ENCODE measurements at places on chromosomes 11 and 22.

GRCh38 chr11:130001461-130002351, 929 bp downstream of the PRDM10 start:
- DNase-seq, result peak; percentile 26

DNA sequence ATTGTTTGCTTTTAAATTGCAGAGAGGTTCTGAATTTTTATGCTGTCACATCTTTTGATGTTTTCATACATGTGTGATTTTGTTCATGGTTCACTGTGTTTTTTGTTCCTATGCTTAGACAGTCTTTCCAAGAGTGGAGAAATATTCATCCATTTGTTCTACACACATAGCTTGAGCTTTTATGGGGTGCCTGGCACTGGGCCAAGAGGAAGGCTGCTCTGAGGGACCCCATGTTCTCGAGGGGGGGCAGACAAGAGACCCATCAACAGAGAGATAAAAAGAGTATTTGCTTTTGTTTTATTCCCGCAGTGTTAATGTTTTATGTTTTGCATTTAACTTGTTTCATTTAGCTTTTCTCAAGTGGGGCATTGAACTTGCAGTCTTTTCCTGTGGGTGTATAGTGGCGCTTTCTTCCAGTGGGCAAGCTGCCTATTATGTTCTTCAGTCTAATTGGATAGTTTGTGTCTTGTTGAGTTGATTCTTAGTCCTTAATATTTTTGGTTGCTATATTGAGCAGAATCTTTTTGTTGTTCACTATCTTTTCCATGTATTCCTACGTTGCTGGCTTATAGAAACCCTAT, 57.7 kb downstream of the CABIN1 start:
- no peak for DNase-seq

- DNase-seq, result no peak
Measured at GRCh38 chr11:126647735-126648134, 292.2 kb downstream of the ST3GAL4 start.

DNA sequence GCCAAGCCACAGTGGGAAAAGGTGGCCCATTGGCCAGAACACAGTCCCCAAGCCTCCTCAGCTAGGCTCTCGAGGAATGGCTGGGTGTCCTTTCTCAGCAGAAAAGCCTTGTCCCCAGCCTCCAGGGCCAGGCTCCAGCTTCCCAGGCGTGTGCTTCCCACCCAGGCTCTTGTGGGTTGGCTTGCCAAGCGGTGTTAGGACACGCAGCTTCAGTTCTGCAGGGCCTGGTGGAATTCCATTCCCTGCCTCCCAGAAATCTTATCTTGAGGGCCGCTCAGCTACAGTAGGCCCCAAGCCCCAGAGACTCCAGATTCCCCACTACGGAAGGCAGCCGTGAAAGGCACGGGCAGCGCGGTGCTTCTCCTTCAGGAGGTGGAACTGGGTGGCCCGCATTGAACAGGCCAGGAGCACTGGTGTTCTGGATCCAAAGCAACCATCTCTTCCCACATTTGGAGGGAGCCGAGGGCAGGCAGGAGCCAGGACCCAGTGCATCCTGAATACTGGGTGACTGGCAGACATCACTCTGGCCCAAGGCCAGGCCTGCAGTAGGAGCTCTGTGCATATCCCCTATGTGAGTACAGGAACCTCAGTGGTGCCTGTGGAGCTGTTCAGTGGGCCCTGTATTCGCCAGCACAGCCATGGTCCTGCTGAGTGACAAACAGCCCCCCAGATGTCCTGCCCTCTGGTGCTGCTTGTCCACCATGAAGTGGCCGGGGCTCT, 16.7 kb upstream of the KCNQ1OT1 start:
- no peak for DNase-seq

DNA sequence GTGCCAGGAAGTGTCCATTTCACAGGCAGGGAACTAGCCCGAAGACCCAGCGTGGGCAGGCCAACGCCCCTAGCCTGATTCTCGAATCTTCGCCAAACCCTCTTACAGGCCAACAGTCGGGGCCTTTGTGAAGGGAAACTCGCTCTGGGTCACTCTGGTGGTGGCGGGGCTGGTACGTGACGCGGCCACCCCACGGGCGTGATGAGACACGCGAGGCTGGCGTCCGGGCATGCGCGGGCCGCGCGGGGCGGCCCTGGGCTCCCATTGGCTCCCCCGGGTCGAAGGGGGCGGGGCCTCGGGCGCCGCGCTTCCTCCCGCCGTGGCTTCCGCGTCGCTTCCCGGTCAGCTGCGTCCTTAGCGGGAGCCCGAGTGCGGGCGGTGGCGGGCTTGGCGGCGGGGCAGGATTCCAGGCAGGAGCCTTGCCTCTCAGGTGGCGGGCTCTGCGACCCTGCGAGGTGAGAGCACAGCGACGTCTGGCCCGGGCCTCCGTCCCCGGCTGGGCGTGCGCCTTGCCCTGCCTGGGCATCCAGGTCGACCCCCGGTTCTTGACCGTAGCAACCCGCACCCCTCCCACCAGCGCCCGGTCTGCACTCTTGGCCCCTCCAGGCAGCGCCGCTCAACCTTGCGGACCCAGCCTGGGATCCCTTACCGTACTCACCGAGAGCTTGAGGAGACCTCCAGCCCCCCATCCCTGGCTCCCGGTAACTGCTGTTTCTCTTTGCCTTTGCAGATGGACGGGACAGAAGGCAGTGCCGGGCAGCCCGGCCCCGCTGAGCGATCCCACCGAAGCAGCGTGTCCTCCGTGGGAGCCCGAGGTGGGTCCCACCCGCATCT, at the start of gene FRMD8:
TSS of gene FRMD8 (plus strand) at position 331 of the 834 bp plus-strand sequence. CDS start at position 731, 400 bp downstream.
- DNase-seq, result peak; percentile 89

DNA sequence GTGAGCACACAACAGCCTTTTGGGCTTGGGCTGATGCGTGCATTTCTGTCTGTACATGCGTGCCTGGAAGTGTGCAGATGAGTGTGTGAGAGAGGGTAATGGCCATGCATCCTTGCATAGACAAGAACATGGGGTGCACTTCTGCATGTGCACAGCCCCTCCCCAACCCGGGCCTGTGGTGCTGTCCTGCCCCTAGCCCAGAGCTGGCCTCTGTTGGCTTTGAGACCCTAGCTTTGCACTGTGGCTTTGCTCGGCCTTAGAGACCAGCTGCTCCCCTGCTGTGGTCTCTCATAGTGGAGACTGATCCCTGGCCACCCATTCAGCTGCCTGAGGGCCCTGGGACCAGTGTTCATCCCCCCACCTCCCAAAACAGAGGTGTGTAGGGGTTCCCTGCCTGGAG, 25.4 kb downstream of the ST3GAL4 start:
- no peak for DNase-seq

DNA sequence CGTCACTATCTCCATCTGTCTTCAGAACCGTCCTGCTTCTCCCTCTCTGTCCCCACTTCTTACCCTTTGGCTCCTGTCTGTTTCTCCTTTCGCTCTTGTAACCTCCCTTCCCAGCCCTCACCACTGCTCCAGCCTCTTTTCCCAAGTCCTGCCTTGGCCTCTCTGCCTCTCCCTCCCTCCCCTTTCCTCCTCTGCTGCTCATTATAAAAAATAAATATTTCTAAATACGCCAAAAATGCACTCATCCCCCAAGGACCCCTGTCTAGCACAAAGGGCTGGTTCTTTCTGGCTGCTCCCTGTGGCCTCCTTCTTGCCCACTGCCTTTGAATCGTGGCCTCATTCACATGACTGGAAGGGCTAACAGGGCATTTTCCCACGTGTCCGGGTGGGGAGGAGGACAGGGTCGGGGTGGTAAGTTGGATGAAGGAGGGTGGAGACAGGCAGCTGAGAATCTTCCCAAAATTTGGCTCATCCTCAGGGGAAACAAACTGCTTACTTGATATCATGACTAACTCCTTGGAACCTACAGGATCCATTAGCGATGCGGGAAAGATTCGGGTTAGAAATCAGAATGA, 26.4 kb upstream of the OAF start:
- no peak for DNase-seq

GRCh38 chr22:25013607-25014006, 61.1 kb downstream of the KIAA1671 start:
- DNase-seq, result no peak

- DNase-seq, result no peak
Measured at GRCh38 chr11:665062-665703, 28.1 kb downstream of the DRD4 start.

GRCh38 chr22:31561238-31561887, 65.0 kb downstream of the SFI1 start:
- DNase-seq, result peak; percentile 32

GRCh38 chr11:70505761-70506657, 107.7 kb downstream of the CTTN start:
- DNase-seq, result no peak

GRCh38 chr22:33832558-33833151, 87.6 kb downstream of the LARGE1 start:
- DNase-seq, result no peak

- DNase-seq, result no peak
Measured at GRCh38 chr11:134334796-134335571, 3.2 kb downstream of the GLB1L2 start.

- DNase-seq, result no peak
Measured at GRCh38 chr22:29479417-29480261, at the start of gene NEFH. Gene NEFH (plus strand): TSS chr22:29480218. CDS start chr22:29480263, 45 bp downstream.

DNA sequence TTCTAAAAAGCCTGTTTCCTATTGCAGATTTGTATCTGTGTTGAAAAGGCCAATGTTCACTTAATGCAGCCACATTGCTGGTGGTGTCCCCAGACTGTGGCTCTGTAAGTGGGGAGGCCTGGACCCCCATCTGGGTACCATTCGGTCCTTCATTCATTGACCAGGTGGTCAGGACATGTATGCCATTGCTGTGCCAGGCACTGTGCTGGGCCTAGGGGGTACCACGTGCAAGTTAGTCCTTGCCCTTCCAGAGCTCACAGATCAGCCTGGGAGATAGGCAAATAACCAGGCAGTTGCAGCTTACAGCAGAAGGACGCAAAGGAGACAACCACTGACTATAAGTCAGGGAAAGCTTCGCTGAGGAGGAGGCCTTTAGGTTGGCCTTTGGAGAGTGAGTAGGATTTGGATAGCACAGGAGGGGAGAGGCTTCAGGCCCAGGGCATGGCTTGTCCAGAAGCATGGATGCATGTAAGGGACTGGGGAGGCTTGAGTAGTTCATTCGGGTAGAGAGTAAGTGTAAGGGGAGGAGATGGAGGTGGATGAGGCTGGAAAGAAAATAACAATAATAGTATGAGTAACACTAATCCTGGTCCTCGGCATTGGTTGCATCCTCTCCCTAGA, 5.0 kb downstream of the PRDM11 start:
- DNase-seq, result no peak

GRCh38 chr11:45071232-45071631, 75.2 kb upstream of the PRDM11 start:
- no peak for DNase-seq

DNA sequence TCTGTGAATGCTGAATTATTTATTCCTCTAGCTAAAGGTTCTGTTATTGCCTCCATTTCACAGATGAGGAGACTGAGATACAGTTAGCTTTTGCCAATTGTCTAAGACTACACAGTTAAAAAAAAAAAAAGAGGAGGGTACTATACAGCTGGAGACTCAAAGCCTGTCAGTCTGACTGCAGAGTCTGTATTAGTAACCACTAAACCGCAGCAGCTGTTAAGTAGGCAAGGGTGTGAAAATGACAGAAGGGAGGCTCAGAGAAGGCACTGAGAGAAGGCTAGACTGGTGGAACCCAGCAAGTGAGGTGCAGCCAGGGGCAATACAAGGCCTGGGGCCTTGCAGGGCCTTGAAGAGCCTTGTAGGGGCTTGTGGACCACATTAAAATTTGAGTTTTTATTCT, 181.2 kb downstream of the CSNK2A3 start:
- DNase-seq, result peak; percentile 64

DNA sequence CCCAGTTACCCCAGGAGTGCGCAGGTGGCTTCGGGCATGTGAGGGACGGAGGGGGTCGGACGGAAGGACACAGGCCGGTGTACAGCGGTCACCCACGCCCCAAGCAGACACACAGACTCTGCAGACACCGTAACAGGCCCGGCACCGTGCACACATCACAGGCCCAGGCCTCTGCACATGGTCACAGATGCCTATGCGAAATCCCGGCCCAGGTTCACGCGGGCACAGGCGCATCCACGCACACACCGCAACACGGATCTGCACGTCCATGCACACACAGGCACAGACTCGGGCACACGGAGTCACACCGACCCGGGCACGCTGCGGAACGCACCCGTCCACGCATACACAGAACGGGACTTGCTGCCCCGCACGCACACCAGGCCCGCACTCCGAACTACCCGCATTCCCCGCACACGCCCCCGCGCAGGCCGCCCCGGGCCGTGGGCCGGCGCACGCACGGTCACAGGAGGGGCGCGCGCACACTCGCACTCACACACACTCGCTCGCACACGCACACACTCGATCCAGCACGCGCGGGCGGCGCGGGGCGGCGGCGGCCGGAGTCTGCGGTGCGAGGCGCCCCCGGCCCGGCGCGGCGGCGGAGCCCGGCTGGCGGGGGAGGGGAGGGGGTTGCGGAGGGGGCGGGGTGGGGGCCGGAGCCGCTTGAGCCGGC, at the start of gene MGAT3:
TSS of gene MGAT3 (plus strand) at position 491 of the 676 bp plus-strand sequence. CDS start 30,336 bp downstream, outside the sequence.
- no peak for DNase-seq

DNA sequence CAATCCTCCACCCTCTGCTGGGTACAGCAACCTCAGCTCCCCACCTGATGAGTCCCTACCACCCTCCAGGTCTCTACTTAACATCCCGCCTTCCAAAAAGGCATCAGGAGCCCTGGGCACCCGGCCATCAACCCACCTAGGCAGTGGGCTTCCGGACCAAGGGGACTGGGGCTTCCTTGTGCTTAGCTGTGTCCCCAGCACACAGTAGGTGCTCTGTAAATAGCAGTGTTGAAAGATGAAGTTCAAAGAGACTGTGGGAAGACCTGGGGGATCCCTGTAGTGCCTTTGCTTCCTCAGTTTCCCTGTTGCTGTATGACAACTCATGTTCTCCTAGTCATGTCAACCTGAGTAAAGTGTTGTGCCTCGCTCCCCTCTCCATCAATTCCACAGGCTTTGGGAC, 21.0 kb downstream of the VWCE start:
- DNase-seq, result no peak

- no peak for DNase-seq
Measured at GRCh38 chr11:45886816-45887520, 1.5 kb downstream of the MAPK8IP1 start.

DNA sequence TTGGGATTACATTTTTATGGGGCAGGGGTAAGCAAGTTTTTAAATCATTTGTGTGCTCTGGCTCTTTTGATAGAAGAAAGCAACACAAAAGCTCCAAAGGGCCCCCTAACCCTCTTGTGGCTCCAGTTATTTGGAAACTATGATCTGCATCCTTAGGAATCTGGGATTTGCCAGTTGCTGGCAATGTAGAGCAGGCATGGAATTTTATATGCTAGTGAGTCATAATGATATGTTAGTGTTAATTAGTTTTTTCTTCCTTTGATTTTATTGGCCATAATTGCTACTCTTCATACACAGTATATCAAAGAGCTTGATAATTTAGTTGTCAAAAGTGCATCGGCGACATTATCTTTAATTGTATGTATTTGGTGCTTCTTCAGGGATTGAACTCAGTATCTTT, 10.1 kb downstream of the RAG1 start:
- DNase-seq, result no peak
